SW480 (cell line): ENCODE measurements at places on chromosomes 6 and 20.

DNA sequence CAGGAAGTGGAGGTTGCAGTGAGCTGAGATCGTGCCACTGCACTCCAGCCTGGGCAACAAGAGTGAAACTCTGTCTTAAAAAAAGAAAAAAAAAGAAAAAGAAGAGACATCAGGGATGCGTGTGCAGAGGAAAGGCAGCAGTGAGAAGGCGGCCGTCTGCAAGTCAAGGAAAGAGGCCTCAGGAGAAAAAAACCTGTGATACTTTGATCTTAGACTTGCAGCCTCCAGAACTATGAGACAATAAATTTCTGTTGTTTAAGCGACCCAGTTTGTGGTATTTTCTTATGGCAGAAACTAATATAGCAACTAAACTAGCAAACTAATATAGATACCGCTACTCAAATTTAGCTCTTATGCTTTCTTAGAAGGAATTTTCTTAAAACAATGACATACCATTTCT, 36.1 kb downstream of the FGD2 start:
- DNase-seq: no peak

GRCh38 chr20:34703424-34704176, 544 bp upstream of the TP53INP2 start:
- peak; percentile 53 for DNase-seq

- DNase-seq: no peak
Measured at GRCh38 chr6:114936080-114936479, 593.3 kb upstream of the HS3ST5 start.

- DNase-seq: no peak
Measured at GRCh38 chr6:6686176-6686575, 97.7 kb downstream of the LY86 start.

DNA sequence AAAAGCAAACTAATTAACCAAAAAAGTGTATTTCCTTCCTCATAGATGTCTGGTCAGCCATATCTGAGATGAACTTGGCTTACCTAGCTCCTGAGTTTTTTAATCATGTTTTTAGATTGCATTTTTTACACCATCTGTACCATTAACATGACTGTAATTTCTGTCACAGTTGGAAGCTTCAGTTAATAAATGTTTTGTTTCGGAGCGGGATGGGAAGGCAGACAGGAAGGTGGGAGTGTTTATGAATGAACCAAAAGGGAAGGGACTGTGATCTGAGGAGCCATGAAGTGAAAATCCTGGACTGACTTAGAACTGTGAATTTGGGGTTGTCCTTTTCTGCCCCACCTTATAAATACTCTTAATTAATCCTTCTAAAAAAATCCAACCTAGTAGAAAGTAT, 445.6 kb upstream of the SOX4 start:
- no peak for DNase-seq
